ENCODE measurements at places on chromosomes 7 and 10. TPM values are rescaled to one million over a fixed set of nuclear protein-coding genes. Genes with fewer than 3 reads are reported as not detected.

- peaks cover 4% of the 10 kb centered on the region for H3K4me1 ChIP-seq
- H3K36me3 ChIP-seq: peaks cover 1% of the 10 kb centered on the region
- H3K4me3 ChIP-seq: no peak overlapping the region
- H3K27me3 ChIP-seq: no peaks in the 10 kb centered on the region
Observed at GRCh38 chr10:8095959-8096358, 41.5 kb downstream of the GATA3 start.

DNA sequence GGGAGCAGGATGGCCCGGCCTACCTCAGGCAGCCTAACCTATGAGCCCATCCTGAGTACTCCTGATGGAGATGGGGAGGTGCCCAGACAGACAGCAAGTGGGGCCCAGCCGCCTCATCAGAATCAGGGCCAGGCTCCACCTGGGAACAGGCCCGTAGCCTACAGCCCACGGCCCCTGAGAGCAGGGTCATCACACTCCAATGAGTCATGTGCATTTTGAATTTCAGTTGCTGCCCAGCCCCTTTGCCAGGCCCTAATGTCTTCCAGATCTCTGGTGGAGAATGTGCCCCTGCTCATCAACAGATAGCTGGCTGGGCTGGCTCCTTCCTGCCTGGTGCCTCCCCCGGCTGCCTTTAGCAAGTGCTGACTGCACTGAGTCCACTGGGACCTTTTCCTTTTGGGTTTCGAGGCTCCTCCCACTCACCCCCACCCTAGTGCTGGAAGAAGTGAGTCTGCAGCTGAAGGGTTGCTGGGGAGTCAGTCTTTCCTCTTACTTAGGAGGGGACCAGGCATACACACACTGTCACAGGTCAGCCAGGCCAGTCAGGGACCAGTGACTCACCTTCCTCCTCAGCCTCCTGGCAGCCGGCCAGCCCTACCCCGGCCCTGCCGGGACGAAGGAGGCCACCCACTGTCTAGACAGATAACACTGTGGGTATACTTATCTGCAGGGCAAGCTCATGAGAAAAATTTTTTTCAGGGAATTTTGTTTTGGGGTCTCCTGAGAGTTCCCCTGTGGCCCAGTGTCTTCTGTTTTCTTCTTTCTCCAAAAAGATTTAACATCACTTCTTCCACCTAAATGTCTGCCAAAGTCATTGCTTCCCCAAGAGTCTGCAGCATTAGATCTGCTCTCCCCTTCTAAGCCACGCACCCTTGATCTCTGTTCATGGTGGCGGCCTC, 9.1 kb upstream of the ASIC3 start:
- H3K36me3 ChIP-seq: peaks cover 2% of the 10 kb centered on the region
- no peaks in the 10 kb centered on the region for H3K27me3 ChIP-seq
- peaks cover 18% of the 10 kb centered on the region for H3K4me1 ChIP-seq
- H3K4me3 ChIP-seq: peak overlapping the region; percentile 55
- H3K27ac ChIP-seq: peak overlapping the region; percentile 58

DNA sequence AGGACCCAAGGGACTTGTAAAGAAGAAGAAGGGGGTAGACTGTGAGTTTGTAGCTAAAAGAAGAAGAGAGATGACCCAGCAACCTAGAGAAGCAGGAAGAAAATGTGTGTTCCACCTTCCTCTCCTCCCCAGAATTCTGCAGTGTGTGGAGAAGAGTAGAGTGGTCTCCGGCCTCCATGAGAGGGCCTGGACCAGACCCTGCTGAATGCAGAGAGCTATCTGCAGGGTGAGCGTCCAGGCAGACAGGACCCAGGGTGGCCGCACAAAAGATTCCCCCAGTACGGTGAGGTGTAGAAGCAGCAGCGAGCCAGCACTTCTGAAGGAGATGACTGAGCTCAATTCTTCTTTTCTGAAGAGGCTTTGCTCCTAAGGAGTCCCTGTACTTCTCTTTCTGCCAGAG, 239.7 kb upstream of the ANKRD30A start:
- no peaks in the 10 kb centered on the region for H3K27me3 ChIP-seq
- H3K36me3 ChIP-seq: no peaks in the 10 kb centered on the region
- no peak overlapping the region for H3K27ac ChIP-seq
- DNase-seq: no peak

DNA sequence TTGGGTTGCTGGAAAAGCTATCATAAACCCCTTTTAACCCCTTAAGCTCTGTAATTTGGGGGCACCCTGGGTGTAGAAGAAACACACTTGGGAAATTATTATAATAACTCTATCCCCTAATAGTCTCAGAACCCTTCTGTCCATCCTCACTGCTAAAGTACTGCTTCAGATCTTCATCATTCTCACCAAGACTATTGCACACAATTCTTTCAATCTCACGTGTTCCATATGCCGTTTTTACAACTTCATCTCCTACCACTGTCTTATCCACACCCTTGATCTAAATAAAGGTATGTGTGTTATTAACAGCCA, 15.8 kb downstream of the ANKRD22 start:
- H3K27me3 ChIP-seq: no peaks in the 10 kb centered on the region
- no peak overlapping the region for H3K4me3 ChIP-seq
- no peak overlapping the region for H3K27ac ChIP-seq

GRCh38 chr7:117110480-117111315, 157.4 kb downstream of the ST7 start:
- peak; percentile 50 for DNase-seq
- peaks cover 11% of the 10 kb centered on the region for H3K27me3 ChIP-seq
- peaks cover 6% of the 10 kb centered on the region for H3K36me3 ChIP-seq
- H3K4me1 ChIP-seq: peaks cover 39% of the 10 kb centered on the region

DNA sequence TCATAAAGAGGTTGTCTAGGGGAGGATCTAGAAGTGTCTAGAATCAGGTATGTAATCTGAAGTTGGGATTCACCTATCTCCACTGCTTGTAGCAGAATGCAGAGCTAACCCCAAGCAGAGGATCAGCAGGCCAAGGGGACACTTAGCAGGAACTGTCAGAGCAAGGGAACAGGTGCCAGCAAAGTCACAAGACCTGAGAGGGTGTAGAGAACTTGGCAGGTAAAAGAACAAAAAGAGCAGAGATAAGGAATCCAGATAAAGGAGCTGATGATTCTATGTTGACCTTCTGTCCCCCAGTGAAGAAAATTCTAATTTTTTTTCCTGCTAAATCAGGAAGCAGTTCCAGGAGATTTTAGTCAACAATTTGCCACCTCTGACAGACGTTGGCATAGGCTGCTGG, 91.4 kb upstream of the CCDC71L start:
- H3K27me3 ChIP-seq: peaks cover 6% of the 10 kb centered on the region
- H3K36me3 ChIP-seq: peaks cover 3% of the 10 kb centered on the region
- H3K27ac ChIP-seq: no peak overlapping the region
- H3K4me3 ChIP-seq: no peak overlapping the region
- no peaks in the 10 kb centered on the region for H3K4me1 ChIP-seq

DNA sequence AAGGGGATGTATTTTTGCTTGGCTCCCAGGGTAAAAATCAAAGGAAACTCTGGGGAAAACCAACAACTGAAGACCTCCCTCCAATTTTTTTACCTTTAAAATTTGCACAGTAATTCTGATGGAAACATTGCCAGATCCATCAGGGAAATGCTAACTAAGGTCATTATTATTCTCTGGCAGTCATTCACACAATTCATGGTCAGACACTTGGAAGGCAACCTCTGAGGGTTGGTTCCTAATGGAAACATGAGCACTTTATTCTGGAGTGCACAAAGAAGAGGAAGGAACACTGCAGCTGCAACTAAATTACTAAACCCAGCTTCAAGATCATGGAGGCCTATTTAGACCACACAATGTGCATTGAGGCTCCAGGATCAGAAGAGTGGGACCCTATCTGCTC, 34.2 kb downstream of the SRI start:
- no peak overlapping the region for H3K4me3 ChIP-seq
- H3K27ac ChIP-seq: no peak overlapping the region
- no peak for DNase-seq
- no peaks in the 10 kb centered on the region for H3K27me3 ChIP-seq
- no peaks in the 10 kb centered on the region for H3K4me1 ChIP-seq
- no peaks in the 10 kb centered on the region for H3K36me3 ChIP-seq

DNA sequence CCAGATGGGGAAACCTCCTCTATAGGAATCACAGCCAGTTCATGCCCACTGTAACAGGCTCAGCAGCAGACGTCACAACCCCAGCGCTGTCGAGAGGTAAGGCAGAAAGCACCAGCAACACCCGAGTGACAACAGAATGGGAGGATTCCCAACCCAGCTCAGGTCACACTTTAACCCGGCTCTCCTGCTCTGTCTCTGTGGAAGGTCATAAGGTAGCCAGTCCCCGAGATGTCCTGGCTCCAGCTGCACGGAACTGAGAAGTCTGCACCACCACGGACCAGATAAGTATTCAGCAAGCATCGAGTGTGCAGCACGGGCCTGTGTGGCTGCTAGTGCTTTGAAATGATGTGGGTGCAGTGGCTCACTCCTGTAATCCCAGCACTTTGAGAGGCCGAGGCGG, 236.7 kb upstream of the TCERG1L start:
- no peak overlapping the region for H3K4me3 ChIP-seq
- no peaks in the 10 kb centered on the region for H3K4me1 ChIP-seq
- no peak for DNase-seq
- H3K27ac ChIP-seq: no peak overlapping the region
- H3K27me3 ChIP-seq: peaks cover 8% of the 10 kb centered on the region

Gene SND1
- total RNA-seq: 285 TPM

Gene NPC1L1
- total RNA-seq: 0.12 TPM

Gene KLF14
- 0.09 TPM for total RNA-seq

Gene GPR141
- not detected for total RNA-seq

Gene SYT15
- not detected for total RNA-seq

Gene EGR2
- 76.7 TPM for total RNA-seq

Gene PRF1
- total RNA-seq: 44.5 TPM

Gene ANK3
- 33.3 TPM for total RNA-seq

Gene DPYSL4
- 4.8 TPM for total RNA-seq
